ENCODE measurements at places on chromosomes 4 and X.

DNA sequence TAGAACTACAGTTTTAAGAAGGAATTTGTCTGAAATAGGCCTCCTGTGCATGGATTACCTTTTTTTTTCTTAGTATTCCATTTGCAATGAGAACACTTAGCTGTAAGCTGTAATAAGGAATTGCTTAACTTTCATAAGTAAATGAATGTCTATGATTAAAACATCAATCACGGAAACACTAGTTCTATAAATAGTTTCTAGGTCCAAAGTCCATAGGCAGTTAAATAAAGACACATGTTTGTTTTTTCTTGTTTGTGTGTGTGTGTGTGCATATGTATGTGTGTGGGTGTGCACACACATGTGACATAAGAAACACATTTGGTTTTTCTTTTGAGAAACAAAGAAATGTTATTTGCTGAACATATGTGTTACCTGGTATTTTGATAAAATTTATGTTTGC is 11.2 kb downstream of the GPRIN3 start:
- no peak for DNase-seq

DNA sequence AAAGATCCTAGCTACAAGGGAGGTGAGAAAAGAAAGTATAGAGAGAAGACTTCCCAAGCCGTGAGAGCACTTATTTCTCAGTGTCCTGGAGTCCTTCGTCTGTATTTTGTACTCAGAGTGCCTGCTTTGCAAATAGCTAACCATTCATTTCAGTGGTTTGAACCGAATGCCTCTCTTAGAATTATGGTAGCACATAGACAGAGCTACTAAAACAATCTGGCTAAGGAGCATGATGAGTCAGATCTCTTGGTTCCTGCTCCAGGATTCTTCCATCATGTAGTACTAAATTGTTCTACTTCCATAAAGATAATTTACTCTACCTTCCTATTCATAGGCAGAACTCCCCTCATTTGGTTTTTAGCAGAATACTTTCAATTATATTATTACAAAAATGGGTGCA is 946.6 kb downstream of the STIM2 start:
- no peak for DNase-seq

DNA sequence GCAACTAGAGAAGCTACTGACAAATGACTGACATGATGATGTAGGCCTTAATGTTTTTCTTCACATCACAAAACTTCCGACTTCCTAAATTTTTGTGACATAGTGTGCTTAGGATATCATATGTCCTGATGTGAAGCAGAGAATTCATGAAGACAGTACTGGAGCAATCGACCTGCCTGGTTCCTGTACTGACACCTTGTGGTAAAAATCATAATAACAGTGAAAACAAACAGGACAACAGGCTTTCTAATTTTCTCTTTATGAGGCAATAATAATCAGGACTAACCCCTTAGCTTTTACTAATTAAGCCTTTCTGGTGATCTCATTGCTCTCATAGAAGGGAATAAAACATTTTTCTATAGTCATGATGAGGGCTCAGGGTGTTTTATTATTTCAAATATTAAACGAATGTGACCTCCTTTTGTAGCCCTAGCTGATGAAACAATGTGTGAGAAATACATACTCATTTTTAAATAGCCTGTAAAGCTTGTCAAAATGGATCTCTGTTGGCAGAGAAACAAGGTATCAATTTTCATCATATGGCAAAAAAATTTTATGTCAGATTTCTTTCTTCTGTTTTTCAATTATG is 158.4 kb downstream of the TENT5D start:
- DNase-seq: peak; percentile 17

DNA sequence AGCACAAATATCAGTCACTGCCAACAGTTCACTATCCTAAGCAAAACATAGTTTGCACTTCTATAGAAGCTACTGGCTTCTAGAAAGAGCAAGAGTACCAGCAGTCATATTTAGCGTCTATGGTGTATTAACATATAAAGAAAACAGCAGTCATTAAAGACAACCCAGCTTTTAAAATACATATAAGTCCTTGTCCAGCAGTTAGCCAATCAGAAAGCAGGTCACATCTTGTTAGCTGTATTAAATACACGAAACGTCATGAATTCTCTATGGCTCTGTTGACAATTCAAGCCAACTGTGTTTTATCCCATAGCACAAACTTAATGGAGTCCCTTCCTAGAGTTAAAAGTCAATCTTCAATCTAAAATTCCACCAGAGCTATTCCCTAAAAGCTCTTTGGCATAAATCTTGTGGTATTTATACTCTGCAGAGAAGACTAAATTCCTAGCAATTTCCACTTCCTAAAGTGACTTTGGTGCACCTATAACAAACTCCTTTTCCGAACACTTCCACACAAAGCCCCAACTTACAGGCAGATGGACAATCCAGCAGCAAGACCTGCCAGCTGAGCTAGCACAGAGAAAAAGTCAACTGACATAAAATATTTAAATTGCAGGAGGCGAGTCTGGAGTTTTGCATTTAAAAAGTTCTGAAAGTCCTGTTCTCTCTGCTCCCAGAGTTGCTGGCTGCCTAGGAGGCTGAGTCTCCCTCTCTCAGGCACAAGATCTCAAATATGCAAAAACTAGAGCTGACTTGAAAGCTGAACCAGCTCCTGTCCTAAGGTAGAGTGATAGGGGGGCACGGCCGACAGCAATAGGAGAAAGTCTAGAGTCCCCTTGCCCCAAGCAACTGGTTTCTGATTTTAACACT is 1.3 kb downstream of the LDB2 start:
- no peak for DNase-seq

DNA sequence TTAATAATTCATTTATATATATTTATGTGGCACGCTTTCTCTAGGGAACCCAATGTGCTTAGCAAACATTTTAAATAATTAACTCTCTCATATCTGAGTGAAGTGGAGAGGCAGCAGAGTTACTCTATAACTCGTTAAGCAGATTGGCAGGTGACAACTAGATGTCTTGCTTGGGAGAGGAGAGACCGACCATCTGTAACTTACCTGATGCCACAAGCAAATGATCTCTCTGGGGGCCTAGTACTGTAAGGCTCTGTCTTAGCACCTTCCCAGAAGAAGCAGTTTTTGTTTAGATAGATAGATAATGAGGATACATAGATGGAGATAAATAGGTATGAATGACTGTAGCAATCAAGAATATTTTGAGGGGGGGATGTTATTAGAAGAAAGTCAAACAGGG is 11.9 kb upstream of the SEL1L3 start:
- DNase-seq: no peak

DNA sequence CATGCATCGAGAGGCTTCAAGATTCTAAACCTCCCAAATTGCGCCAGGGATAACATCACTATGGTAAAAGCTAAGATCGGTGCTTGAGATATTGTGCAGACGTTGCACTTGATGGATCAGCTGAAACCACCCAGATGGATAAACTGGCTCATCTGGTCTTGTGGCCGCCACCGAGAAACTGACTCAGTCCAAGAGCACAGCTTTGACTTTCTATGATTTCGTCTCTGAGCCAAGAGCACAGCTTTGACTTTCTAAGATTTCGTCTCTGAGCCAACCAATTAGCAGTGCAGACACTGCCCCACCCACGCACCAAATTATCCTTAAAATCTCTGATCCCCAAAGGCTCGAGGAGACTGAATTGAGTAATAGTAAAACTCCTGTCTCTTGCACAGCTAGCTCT is 687.2 kb downstream of the FAM133A start:
- DNase-seq: no peak

GRCh38 chr4:137998666-137999429 is 243.3 kb downstream of the SLC7A11 start:
- DNase-seq: no peak

GRCh38 chrX:39361736-39362135 is 560.5 kb downstream of the MID1IP1 start:
- no peak for DNase-seq

GRCh38 chr4:8128100-8128856 is 30.3 kb downstream of the ABLIM2 start:
- no peak for DNase-seq

DNA sequence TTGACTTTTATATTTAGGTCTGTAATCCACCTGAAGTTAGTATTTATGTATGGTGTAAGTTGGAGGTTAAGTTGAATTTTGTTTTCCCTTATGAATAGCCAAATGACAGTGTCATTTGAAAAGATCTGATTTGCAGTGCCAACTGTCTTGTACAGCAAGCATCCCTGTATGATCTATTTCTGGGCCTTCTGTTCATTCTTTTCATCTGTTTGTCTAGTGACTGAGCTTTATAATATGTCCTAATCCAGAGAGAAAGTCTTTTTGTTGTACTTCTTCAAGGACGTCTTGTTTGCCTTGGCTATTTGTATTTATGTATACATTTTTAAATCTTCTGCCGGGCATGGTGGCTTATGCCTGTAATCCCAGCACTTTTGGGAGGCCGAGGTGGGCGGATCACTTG is 39.6 kb downstream of the CDKL5 start:
- DNase-seq: no peak

Measured in urothelium cell line (cell line).